Retina (tissue), 1 donor: ENCODE measurements at places on chromosomes 16 and 17.

GRCh38 chr16:49158029-49158642, 123.5 kb downstream of the CBLN1 start:
- peak; percentile 31 for DNase-seq

GRCh38 chr16:66617728-66618127, 13.2 kb downstream of the CMTM3 start:
- DNase-seq, result no peak

GRCh38 chr16:5490499-5490898, 392.9 kb upstream of the EEF2KMT start:
- DNase-seq, result peak; percentile 82

DNA sequence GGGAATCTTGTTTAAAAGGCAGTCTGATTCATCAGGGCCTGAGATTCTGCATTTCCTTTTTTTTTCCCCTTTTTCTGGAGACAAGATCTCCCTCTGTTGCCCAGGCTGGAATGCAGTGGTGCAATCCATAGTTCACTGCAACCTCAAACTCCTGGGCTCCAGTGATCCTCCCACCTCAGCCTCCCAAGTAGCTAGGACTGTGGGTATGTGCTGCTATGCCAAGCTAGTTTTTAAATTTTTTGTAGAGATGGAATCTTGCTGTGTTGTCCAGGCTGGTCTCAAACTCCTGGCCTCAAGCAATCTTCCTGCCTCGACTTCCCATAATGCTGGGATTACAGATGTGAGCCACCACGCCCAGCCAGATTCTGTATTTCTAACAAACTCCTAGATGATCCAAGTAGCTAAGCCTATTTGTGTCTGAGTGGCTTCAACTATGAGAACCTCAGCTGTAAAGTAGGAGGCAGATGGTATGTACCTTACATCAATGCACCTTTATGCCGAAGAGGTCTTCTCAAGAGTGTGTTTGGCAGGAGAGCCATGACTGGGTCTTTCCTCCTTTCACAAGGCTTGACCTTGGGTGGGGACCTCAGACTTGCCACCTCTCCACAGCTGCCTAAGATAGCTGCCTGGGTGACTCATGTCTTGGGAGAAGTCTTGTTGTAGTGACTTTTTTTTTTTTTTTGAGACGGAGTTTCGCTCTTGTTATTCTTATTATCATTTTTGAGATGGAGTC, 10.9 kb downstream of the LDAF1 start:
- no peak for DNase-seq

DNA sequence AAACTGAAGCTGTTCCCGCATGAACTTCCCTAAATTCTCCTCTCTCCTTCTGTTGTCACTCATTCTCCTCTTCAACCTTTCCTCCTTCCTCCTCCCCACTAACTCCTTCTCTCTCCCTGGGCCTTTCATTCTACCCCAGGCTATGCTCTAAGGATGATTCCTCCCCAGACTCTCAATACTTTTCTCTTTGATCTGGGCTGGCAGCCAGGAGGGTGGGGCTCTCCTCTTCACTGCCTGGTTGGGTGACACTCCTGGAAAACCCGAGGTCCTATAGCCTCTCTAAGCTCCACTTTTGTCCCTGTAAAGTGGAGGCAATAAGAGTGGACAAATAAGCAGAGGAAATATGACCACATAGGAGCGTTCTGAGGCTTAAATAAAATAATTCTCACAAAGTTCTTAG, 46.2 kb downstream of the HSD17B2 start:
- no peak for DNase-seq

DNA sequence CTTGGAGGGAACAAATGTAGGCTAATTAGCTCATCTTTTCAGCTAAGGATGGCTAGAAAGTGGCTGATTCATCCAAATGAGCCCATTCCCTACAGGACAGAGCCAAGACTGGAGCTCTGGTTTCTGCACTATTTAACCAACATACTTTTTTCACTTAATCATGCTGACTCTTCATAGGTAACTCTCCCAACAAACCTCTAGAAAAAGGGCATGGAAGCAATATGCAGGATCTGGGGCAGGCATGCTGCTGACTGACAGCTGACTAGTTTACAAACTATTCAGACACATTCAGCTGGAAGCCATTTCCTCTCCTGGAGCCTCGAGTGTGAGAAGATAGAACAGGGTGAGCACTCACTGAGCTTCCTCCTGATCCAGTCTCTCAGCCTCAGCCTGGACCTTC, 6.2 kb downstream of the BECN1 start:
- no peak for DNase-seq

GRCh38 chr16:83345846-83346640, 461.7 kb upstream of the HSBP1 start:
- DNase-seq, result peak; percentile 47

DNA sequence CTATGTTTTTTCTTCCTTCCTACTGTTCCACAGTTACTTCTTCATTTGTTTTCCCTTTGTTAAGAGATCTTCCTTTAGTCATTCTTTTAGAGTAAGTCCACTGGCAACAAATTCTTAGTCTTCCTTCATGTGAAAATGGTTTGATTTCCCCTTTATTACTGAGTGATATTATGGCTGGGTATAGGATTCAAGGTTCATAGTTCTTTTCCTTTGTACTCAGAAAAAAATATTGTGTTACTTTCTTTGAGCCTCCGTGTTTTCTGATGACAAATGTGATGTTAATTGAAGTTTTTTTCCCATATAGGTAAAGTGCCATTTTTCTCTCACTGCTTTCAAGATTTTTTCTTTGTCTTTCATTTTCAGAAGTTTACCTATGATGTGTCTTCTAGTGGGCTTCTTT, 283.1 kb upstream of the TBX2 start:
- no peak for DNase-seq

- DNase-seq, result no peak
These were observed 9.2 kb downstream of the SYT17 start for GRCh38 chr16:19177111-19177739.

- DNase-seq, result no peak
These were observed 18.1 kb downstream of the C17orf100 start for GRCh38 chr17:6669479-6670212.

GRCh38 chr16:69563605-69564580, 1.9 kb upstream of the NFAT5 start:
- DNase-seq, result peak; percentile 39

- no peak for DNase-seq
These were observed 2.4 kb downstream of the NUP93 start for GRCh38 chr16:56732366-56732765.

DNA sequence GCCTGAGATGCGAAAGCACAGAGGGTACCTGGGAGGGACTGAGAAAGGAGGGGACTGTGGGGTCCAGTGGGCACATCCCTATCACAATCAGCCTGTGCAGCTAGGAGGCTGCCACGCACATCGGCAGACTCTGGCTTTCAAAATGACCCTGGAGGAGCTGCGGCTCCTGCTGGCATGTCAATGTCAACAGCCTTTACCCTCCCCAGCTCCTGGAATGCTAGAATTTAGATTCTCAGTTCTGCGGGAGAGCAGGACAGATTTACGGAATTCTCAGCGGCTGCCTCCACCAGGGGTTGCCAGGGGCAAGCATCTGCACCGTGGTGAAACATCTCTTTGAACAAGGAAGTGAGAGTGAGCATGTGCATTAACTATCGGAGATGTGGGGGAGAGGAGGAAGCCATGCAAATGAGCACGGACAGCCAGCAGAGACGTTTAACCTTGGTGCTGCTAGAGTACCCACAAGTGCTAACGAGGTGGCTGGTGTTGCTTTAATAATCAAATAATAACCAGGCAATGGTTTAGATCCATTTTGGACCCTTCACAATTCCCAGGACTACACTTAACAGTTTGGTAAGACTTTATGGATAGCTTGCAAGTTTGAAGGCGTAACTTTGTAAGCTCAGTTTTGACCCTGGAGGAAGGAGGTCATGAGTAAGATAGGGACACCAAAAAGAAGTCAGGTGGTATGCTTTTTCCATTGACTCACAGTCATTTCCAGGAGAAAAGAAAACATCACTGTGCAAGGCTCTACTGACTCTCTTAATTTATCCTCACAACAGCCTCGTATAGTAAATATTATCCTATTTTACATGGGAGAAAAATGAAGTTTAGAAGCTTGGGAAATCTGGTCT, 54.1 kb downstream of the XYLT1 start:
- DNase-seq, result peak; percentile 67

- no peak for DNase-seq
These were observed 340.7 kb downstream of the SNX29 start for GRCh38 chr16:12317121-12317810.

GRCh38 chr16:31572821-31573220, 45.1 kb downstream of the AHSP start:
- no peak for DNase-seq

- DNase-seq, result no peak
These were observed 2.3 kb upstream of the CDK3 start for GRCh38 chr17:75998327-75998795.

DNA sequence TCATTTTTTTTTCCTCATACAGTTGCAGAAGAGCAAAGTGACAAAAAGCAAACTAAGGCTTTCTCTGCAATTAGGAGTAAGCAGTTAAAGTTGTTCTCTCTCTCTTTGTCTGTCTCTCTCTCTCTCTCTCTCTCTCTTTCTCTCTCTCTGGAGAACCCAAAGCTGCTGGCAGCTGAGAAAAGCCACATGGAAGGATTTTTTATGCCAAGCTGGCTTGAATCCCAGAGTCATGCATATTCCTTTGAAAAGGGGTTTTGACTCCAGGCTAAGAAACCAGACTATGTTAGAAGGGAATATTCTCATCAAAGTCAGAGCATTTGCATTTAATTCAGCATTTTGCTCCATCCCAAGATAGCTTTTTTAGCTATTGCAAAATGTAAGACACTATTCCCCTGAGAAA, 1114.2 kb upstream of the GOT2 start:
- DNase-seq, result peak; percentile 9

DNA sequence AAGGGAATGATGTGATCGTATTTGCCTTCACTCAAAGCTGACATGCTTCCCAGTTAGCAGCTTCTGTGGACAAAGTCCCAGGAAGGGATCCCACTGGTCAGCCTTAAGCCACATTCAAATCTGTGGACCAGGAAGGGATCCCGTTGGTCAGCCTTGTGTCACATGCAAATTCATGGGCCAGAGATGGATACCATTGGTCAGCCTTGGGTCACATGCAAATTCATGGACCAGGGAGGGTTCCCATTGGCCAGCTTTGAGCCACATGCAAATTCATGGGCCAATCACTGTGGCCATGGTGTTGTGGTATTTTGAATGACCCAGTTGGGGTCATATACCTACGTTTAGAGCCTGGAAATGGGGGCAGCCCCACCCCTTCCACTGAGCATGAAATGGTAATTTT, 201.6 kb downstream of the HS3ST4 start:
- no peak for DNase-seq

- no peak for DNase-seq
These were observed 140.6 kb upstream of the NUDT7 start for GRCh38 chr16:77581706-77582105.

DNA sequence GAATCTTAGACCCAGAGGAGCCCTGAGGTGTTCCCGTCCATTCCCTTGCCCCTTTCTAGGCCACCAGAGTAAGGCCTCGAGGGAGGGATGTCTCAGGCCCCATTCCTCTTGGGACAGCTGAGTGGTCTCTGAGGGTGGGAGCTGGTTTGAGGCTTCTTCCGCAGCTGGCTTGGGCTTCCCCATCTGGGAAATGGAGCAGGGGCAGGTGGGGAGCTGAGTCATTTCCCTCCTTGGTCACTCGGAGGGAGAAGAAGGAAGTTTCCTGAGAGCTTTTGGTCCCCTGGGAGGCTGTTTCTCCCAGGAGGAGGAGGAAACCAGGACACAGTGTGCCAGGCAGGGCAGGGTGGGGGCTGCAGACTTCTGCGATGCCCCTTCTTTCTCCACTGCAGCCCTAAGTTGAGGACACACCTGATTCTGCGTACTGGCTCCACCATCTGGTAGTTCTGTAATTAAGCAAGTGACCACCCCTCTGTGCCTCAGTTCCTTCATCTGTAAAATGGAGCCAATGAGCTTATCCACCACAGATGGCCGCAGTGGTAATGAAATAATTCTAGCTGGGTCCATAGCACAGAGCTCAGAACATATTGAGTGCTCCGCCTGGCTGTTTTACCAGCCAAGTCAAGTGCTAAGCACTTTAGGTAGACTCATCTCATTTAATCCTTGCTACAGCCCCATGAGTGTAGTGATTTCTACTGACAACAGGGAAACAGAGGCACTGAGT, 1.6 kb upstream of the KCNJ12 start:
- DNase-seq, result no peak

- no peak for DNase-seq
These were observed 106.2 kb downstream of the GRIN2A start for GRCh38 chr16:10076037-10076436.

DNA sequence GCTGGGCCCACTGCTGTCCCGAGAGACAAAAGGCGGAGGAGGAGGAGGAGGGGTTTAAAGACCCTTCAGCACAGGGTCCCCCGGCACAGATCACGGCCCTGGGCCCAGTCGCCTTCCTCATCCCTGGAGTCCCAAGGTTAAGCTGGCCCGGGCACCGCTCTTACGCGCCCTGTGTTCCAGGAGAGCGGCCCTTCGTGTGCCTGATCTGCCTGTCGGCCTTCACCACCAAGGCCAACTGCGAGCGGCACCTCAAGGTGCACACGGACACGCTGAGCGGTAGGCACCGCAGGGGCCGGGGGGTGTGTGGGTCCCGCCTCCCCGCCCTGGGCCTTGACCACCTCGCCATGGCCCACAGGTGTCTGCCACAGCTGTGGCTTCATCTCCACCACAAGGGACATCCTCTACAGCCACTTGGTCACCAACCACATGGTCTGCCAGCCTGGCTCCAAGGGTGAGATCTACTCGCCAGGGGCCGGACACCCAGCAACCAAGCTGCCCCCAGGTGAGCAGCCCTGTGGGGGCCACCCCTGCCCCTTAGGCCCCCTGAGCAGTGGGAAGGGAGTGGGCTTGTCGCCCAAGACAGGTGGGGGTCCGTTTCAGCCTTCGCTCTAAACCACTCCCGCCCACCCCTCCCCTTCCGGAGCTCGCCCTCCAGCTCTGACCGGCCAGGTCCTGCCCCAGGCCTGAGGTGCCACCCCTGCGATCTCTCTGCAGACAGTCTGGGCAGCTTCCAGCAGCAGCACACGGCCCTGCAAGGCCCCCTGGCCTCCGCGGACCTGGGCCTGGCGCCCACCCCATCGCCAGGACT, 37.6 kb upstream of the ZC3H18 start:
- no peak for DNase-seq

DNA sequence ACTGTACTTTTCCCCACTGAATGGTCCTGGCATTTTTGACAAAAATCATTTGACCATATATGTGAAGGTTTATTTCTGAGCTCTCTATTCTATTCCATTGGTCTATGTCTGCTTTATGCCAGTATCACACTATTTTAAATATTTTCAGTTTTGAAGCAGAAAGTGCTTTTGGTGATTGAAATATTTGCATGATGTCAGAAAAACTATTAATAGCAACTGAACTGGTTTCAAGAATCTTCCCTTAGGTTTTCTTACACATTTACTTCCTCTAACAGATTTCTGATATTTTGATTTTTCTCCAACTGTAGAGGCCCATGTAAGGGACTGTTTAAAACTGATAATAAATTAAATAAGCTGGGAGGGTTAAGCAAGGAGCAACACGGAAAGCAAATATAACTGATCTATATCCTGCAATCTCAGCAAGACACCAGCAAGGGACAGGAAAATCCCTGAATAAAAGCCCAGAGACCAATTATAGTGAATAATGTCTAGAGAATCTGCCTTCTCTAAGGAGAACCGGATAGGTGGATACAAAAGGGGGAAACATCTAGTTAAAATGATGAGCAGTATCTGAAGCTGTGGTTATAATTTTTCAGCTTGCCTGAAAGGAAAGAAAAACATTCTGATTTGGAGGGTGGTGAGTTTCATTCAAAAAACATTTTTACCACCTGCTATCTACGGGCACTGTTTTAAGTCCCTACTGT, 80.9 kb upstream of the STAC2 start:
- no peak for DNase-seq
